ENCODE measurements at places on chromosomes 12 and 14. TPM values are rescaled to one million over a fixed set of nuclear protein-coding genes. Genes with fewer than 3 reads are reported as not detected.

- H3K27me3 ChIP-seq, result no peaks in the 10 kb centered on the region
- no peak overlapping the region for H3K27ac ChIP-seq
- H3K4me3 ChIP-seq, result no peak overlapping the region
- no peaks in the 10 kb centered on the region for H3K4me1 ChIP-seq
Observed at GRCh38 chr12:58750484-58750883, 169.8 kb downstream of the LRIG3 start.

DNA sequence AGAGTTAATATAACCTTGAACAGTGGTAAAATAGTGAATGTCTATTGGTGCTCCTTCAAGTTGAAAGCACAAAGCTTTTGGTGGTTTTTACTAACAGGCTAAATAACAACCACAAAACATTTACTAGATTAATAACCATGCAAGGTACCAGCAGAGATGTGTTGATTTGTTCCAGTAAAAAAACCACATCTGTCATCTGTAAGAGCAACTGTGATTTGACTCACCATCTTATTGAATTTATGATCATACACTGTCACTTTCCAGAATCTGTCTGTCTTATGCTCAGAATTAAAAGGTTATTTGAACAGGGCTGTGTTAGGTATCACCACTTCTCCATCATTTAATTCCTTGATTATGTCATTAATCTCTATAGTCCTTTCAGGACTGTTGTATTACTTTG, 107.0 kb upstream of the PTHLH start:
- H3K27ac ChIP-seq, result no peak overlapping the region
- H3K4me1 ChIP-seq, result no peaks in the 10 kb centered on the region
- no peaks in the 10 kb centered on the region for H3K27me3 ChIP-seq

DNA sequence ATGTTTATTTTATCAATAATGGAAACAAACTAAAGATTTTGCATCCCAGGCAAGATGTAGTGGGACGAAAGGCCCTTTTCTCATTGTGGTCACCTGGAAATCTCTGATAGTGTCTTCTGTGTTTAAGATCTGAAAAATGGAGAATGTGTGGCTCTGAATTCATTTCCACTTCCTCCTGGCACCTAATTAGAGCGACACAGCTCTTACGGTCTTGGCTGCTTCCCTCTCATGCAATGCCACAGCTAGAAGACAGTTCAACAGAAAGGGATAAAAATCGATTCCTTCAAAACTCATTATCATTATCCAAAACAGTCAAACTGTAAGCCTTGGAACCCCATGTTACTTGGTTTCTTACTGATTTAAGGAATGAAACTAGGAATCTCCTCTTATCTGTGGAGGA, 9.3 kb downstream of the ST8SIA1 start:
- no peaks in the 10 kb centered on the region for H3K36me3 ChIP-seq
- H3K27ac ChIP-seq, result no peak overlapping the region
- no peaks in the 10 kb centered on the region for H3K4me1 ChIP-seq
- no peak overlapping the region for H3K4me3 ChIP-seq

DNA sequence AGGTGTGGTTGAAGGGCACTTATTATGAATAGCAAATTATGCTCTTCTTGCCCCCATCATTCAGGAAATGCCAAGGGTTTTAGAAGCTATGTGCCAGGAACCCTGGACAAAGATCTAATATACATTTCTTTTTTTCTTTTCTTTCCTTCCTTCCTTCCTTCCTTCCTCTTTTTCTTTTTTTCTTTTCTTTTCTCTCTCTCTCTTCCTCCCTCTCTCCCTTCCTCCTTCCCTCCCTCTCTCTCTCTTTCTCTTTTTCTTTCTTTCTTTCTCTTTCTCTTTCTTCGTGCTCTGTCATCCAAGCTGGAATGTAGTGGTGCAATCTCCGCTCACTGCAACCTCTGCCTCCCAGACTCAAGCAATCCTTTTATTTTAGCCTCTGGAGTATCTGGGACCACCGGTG, 66.1 kb upstream of the CSRP2 start:
- H3K27me3 ChIP-seq, result no peaks in the 10 kb centered on the region
- H3K27ac ChIP-seq, result no peak overlapping the region
- H3K4me3 ChIP-seq, result no peak overlapping the region
- DNase-seq, result no peak

DNA sequence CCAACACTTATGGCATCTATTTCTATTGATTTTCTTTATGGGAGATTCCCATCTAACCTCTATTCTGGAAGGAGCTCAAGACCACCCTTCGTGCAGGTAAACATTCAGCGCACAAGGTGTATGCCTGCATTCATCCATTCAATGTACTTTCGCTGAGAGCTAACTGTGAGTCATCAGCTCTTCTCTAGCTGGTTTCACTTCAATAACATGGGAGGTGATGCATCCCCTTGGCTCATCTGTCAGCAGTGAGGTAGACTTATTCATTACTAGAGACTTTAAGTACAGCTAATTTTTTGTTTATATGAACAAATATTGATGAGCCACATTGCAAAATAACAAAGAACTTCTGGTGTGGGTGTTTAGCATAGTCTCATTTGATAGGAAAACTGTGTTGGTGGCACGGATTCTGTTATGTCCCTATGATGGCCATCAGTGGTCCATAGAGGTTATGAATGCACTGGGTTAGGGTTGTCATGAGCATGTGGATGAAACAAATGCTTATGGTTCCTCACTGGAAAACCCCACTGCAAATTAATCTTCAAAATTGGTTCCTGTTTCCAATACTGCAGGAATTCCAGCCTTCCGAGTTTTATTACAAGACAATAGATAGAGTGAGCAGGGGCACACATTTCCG, 1151.0 kb downstream of the BCL11B start:
- H3K4me3 ChIP-seq, result no peak overlapping the region
- H3K27ac ChIP-seq, result no peak overlapping the region
- no peaks in the 10 kb centered on the region for H3K4me1 ChIP-seq
- DNase-seq, result no peak

- H3K4me3 ChIP-seq, result no peak overlapping the region
- no peak overlapping the region for H3K27ac ChIP-seq
- H3K27me3 ChIP-seq, result no peaks in the 10 kb centered on the region
- H3K4me1 ChIP-seq, result no peaks in the 10 kb centered on the region
- DNase-seq, result no peak
Observed at GRCh38 chr12:126588586-126589249, 1523.5 kb downstream of the AACS start.

GRCh38 chr12:97063292-97063935, 156.4 kb downstream of the NEDD1 start:
- no peaks in the 10 kb centered on the region for H3K27me3 ChIP-seq
- no peak overlapping the region for H3K27ac ChIP-seq
- H3K36me3 ChIP-seq, result no peaks in the 10 kb centered on the region
- DNase-seq, result no peak

- peak overlapping the region; percentile 23 for H3K27ac ChIP-seq
- no peaks in the 10 kb centered on the region for H3K36me3 ChIP-seq
- H3K4me1 ChIP-seq, result peaks cover 68% of the 10 kb centered on the region
- no peaks in the 10 kb centered on the region for H3K27me3 ChIP-seq
- no peak for DNase-seq
- no peak overlapping the region for H3K4me3 ChIP-seq
Observed at GRCh38 chr14:73743431-73743931, 29.3 kb upstream of the PNMA1 start.

DNA sequence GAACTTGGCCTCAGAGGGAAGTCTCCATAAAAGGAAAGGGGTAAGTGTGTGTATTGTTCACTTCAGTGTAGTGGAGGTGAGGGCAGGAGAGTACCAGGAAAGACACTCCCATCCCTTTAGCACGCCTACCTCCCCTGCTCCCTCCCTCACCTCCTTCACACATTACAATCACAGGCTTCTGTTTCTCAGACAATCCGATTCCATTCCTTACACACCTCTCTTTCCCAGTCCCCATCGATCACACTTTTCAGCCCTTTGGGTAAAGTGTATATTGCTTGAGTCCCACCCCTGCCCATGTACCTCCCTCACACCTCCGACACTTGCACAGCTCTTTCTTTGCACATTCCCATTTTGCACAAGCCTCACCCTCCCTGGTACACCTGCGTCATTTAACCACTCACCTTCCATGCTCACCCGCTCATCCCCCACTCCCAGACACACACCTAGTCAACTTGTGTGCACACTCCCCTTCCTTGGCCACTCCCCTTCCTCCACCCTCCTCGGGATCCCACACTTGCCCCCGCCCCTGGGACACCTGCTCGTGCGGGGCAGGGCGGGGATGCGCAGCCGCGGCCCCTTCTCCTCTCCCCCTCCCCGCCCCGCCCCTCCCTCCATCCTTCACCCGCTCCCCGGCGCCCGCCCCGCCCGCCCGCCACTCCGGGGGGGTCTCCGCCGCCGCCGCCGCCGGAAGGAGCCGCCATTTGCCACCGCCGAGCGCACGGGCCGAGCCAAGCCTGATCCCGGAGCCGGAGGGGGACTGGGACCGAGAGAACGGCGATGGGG, at the start of gene MARCHF9:
Gene MARCHF9 (plus strand): TSS at position 693 of the 783 bp plus-strand sequence. CDS start 426 bp downstream, outside the sequence.
- H3K4me3 ChIP-seq, result peak within 1 kb of the TSS; percentile 69
- H3K36me3 ChIP-seq, result no peaks in the 10 kb centered on the region
- peaks cover 9% of the 10 kb centered on the region for H3K4me1 ChIP-seq
- H3K27me3 ChIP-seq, result no peaks in the 10 kb centered on the region

DNA sequence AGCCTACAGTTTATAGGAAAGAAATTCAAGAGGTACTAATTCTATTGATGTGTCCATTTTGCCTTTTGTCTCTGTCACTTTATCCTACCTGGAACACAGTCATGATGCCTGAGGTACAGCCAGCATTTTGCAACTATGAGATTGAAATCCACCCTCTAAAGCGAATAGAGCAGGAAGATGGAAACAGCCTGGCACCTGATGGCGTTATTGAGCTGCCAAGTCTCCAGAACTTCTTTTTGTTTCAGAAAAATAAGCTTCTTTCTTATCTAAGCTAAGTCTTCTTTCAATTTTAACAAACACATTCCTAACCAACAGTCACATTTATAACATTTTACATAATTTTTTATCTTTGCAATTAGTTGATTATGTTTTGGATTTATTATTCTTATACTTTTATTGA, 182.1 kb downstream of the PAWR start:
- no peak for DNase-seq
- no peak overlapping the region for H3K4me3 ChIP-seq
- H3K27ac ChIP-seq, result no peak overlapping the region
- H3K27me3 ChIP-seq, result no peaks in the 10 kb centered on the region

- DNase-seq, result no peak
- no peak overlapping the region for H3K4me3 ChIP-seq
- H3K36me3 ChIP-seq, result no peaks in the 10 kb centered on the region
- H3K27ac ChIP-seq, result no peak overlapping the region
- H3K4me1 ChIP-seq, result no peaks in the 10 kb centered on the region
Observed at GRCh38 chr12:89437231-89437630, 84.9 kb upstream of the DUSP6 start.

DNA sequence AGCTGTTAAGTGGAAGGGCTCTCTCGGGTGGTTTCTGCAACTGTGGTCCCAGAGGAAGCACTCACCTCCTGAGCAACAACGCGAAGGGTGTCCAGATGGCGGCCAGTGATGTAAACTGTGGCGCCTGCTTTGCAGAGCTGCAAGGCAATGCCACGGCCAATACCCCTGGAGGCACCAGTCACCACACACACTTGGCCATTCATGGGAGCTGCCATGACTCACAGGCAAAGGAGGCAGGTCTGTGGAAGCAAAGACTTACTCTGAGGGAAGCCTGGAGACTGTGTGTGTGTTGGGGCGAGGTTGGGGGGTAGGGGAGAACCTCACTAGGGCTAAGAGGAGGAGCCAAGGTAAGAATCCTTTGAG, 707 bp downstream of the DHRS1 start:
- no peak for DNase-seq
- no peaks in the 10 kb centered on the region for H3K27me3 ChIP-seq
- H3K4me3 ChIP-seq, result peak overlapping the region; percentile 93
- no peaks in the 10 kb centered on the region for H3K36me3 ChIP-seq
- H3K4me1 ChIP-seq, result peaks cover 6% of the 10 kb centered on the region
- no peak overlapping the region for H3K27ac ChIP-seq

GRCh38 chr14:38004610-38004879, 203.2 kb upstream of the SSTR1 start:
- no peak overlapping the region for H3K27ac ChIP-seq
- H3K27me3 ChIP-seq, result no peaks in the 10 kb centered on the region
- no peaks in the 10 kb centered on the region for H3K36me3 ChIP-seq

GRCh38 chr12:2372735-2373134, 319.9 kb downstream of the CACNA1C start:
- no peaks in the 10 kb centered on the region for H3K27me3 ChIP-seq
- no peaks in the 10 kb centered on the region for H3K36me3 ChIP-seq
- DNase-seq, result no peak
- H3K4me3 ChIP-seq, result no peak overlapping the region
- H3K4me1 ChIP-seq, result no peaks in the 10 kb centered on the region

DNA sequence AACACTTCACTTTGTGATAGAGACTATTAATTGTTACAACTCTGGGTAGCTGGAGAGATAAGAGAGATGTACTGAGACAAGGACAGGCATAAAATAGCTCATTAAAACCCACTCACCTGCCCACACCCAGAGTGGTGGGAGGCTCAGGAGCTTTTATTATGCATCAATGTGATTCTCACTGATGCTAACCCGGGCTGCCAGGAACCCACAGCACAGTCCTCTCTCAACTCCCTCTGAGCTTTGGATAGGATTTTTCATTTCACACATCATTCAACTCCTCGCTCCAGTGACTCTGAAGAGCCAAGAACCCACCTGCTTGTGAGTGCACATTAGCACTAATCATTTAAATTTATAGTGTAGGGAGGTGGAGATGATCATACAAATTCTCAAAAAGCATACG, 827.9 kb downstream of the FLRT2 start:
- no peaks in the 10 kb centered on the region for H3K4me1 ChIP-seq
- DNase-seq, result no peak
- H3K36me3 ChIP-seq, result no peaks in the 10 kb centered on the region
- no peaks in the 10 kb centered on the region for H3K27me3 ChIP-seq
- H3K27ac ChIP-seq, result no peak overlapping the region
- no peak overlapping the region for H3K4me3 ChIP-seq

DNA sequence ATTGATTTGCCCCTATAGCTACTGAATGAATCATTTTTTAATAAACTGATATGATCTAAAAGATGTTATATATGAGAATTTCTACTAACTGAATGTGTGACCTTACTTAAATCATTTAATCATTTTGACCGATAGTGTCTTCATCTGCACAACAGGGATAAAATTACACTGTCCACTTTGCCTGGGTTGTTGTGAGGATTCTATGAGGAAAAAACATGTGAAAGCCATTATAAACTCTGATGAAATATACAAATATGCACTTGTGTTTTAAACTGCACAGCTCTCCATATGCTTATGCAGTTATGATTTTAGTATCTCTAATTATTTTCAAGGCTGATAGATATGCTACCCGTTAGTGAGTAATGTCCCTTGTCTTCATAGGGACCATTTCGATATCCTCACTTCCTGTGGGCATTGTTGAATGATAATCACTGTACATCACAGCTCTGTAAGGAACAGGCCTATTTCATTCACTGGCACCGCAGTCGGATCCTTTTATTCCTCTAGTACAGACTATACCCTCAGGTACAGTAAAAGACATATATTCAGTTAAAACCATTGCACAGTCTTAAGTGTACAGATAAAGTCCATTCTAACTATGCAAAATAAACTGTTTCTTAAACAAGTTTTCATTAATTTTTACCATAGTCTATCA, 88.7 kb upstream of the RAP1B start:
- no peak overlapping the region for H3K27ac ChIP-seq
- H3K36me3 ChIP-seq, result no peaks in the 10 kb centered on the region
- no peaks in the 10 kb centered on the region for H3K27me3 ChIP-seq

GRCh38 chr14:72111911-72112310, 179.7 kb downstream of the RGS6 start:
- H3K27me3 ChIP-seq, result no peaks in the 10 kb centered on the region
- no peaks in the 10 kb centered on the region for H3K36me3 ChIP-seq
- H3K4me3 ChIP-seq, result no peak overlapping the region
- no peak for DNase-seq

The TAS2R30 gene
- 0.10 TPM for polyA plus RNA-seq

The RPL10L gene
- polyA plus RNA-seq, result not detected

The PRDM4 gene
- polyA plus RNA-seq, result 25.0 TPM

The MAP1LC3B2 gene
- 2.2 TPM for polyA plus RNA-seq

The PDZRN4 gene
- polyA plus RNA-seq, result 3.4 TPM

The GALNT16 gene
- polyA plus RNA-seq, result 5.3 TPM

The SCARB1 gene
- 59.4 TPM for polyA plus RNA-seq

The KRT3 gene
- not detected for polyA plus RNA-seq

The DBX2 gene
- polyA plus RNA-seq, result not detected

The PIWIL1 gene
- polyA plus RNA-seq, result not detected

The SMAGP gene
- 7.2 TPM for polyA plus RNA-seq
